HT1080 (cell line): ENCODE measurements at places on chromosomes 13 and 19.
A peak's percentile ranks its signal among the peaks of the same experiment; 100 is the strongest.

DNA sequence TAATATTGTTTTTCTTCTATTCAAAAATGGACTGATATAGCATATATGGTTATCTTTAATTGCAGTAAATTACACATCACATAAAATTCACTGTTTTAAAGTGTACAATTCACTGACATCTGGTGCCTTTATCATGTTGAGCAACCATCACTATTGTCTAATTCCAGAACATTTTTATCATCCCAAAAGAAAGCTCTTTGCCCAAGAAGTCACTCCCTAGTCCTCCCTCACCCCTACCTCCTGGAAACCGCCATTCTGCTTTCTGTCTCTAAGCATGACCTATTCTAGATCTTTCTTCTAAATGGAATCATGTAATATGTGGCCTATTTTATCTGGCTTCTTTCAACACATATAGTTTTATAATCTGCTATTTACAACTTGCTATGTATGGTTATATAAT is 525.6 kb downstream of the DCT start:
- DNase-seq = no peak

- peak; percentile 71 for DNase-seq
These were observed 57.9 kb downstream of the RXFP2 start for GRCh38 chr13:31797154-31797775.

DNA sequence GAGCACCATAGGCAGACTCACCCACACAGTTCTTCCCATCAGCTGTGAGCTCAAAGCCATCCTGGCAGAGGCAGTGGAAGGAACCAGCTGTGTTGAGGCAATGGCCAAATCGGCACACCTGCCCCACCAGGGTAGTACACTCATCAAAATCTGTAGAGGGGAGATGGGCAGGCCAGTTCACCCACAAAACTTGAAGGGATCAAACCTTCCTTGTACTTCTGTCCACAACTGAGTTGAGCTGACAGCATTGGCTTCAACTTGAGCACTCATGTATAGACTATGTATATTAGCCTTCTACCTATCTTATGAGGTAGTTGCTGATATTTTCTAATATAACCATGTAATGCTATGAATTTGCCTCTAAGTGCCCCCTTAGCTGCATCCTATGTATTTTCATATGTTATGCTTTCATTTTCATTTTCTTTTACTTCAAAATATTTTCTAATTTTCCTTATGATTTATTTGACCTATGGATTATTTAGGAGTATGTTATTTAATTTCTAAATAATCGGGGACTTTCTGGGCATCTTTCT is 42.9 kb downstream of the CCL25 start:
- DNase-seq = no peak

GRCh38 chr13:23349161-23349897 is 84.2 kb downstream of the SACS start:
- no peak for DNase-seq

DNA sequence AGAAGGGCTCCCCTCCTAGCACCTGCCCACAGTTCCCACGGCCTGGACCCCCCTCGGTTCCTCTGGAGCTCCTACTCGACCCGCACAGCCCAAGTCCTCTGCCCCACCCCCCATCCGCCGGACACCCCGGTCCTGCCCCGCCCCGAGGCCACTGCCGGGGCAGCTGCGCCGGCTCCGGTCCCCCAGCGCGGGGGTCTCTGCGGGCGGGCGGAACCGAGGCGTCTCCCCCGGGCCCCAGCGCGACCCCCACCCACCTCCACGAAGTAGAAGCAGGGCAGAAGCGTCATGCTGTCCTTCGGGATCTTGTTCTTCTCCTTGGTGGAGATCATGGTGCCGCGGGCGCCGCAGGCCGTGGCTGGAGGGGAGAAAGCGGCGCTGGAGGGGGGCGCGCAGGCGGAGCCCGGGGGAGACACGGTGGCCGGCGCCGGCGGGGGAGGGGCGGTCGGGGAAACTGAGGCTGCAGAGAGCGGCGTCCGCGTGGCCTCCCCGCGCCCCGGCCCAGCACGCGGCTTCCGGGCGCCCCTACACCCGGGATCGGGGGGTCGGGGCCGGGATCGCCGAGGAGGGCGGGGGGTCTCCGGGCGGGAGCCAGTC is 427 bp downstream of the PLPPR3 start:
- DNase-seq = no peak

DNA sequence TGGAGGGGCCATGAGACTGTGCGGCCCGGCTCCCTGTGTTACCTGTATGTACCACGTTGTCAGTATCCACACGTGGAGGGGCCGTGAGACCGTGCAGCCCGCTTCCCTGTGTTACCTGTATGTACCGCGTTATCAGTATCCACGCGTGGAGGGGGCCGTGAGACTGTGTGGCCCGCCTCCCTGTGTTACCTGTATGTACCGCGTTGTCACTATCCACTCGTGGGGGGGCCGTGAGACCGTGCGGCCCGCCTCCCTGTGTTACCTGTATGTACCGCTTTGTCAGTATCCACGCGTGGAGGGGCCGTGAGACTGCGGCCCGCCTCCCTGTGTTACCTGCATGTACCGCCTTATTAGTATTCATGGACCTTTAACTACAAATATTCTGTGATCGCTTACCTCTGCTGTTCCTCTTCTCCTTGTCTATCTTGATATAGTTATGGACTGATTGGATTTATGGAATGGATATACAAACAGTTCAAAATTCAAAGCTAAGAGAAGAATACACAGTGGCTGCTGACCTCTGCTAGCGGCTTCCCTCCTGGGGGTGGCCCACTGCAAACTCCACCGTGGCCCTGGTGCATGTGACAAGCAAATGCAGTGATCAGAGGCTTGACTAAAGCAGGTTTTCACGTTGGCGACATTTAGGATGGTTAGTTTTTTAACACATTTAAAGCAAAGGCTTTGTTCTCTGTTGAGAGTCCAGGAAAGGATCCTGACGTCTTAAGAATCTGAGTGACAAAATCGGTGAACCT is 38.7 kb downstream of the ATP11A start:
- no peak for DNase-seq

DNA sequence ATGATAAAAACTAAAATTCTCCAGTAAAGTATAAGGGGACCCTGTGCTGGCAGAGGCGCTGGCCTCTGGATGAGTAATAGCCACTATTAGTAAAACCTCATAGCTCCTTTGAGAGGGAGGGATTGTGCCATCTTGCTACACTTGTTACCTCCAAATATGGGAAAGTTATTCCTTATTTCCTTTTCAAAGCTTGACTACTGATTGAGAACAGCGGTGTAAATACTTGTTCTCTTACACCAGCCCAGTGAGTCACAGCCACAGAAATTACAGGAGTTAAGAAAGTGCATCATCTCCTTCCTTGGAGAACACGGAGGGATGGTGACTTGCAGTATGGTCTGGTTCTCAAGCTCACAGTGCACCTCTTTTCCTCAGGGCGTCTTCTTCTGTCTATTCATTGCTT is 379.0 kb downstream of the EFNB2 start:
- DNase-seq = peak; percentile 98

GRCh38 chr13:84563611-84564010 is 681.3 kb upstream of the SLITRK1 start:
- no peak for DNase-seq

GRCh38 chr19:15108145-15108844 is 1.1 kb downstream of the SYDE1 start:
- DNase-seq = peak; percentile 25

DNA sequence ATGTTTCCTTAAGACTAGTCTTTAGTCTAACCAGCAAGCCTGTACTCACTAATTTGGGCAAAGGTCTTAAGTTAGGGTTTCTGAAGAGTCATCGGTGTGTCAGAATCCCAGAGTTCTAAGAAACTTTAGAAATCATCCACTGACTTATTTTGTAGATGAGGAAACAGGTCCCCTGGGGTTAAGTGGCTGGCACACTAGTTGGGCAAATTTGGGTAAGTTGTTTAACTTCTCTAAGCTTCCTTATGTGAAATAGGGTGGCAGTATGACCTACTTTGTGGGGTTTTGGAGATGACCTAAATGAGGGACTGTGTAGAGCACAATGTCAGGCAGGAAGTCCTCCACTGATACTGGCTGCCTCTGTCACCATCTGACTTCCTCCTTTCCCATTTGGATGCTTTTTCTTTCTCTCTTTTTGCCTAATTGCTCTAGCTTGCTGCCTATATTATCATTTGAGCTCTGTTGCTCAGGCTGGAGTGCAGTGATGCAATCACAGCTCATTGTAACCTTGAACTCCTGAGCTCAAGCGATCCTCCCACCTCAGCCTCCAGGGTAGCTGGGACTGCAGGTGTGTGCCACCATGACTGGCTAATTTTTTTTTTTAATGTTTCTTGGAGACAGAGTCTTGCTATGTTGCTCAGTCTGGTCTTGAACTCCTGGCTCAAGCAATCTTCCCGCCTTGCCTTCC is 2.3 kb downstream of the ADGRE3 start:
- DNase-seq = no peak

GRCh38 chr19:17448131-17448967 is at the start of gene TMEM221:
TSS of gene TMEM221 (minus strand) at chr19:17448668. CDS start at chr19:17448462, 206 bp downstream.
- no peak for DNase-seq

DNA sequence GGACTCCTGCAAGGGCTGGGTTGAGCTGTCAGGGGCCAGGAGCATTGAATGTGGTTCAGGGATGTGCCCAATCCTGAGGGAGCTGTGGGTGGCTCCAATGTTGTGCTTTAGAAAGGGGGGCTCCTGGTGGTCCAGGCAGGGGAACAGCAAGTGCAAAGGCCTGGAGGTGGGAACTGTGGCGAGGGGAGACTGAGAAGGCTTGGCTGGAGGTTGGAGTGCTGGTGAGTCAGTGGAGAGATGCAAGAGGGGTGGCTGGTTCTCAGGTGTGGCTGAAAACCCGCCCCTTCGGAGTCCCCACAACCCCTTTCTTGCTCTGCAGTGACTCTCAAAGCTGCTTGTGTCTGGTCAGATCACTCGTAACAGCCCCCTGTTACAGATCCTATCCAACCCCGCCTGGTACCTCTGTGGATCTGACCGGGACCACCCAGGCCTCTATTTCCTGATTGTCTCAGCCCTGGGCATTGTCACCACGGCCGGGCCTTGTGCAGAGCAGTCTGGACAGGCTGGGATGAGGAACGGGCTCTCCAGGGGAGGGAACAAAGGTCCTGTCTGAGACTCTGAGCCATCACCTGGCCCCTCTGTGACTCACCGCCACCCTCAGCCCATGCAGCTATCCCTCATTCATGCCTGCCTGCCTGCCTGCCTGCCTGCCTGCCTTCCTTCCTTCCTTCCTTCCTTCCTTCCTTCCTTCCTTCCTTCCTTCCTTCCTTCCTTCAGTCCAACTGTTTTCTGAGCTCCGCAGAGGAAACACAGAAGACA is 1.4 kb upstream of the KCNN1 start:
- no peak for DNase-seq
